Common myeloid progenitor, CD34-positive (primary cell): ENCODE measurements at places on chromosomes 11 and 22.

DNA sequence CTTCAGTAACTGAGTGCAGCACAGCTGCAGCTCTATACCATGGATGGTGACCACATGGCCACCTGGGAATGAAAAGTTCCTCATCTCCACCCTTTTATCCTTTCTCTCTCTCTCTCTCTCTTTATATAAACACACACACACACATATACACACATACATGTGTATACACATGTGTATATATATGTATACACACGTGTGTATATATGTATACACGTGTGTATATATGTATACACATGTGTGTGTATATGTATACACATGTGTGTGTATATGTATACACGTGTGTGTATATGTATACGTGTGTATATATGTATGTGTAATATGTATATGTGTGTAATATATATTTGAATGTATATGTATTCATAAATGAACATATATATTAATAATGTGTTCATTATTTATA, 18.8 kb upstream of the FAR1 start:
- DNase-seq, result no peak

- DNase-seq, result no peak
Measured at GRCh38 chr11:69317401-69318092, 23.6 kb downstream of the MYEOV start.

- no peak for DNase-seq
Measured at GRCh38 chr11:72618803-72619202, 55.4 kb downstream of the PDE2A start.

DNA sequence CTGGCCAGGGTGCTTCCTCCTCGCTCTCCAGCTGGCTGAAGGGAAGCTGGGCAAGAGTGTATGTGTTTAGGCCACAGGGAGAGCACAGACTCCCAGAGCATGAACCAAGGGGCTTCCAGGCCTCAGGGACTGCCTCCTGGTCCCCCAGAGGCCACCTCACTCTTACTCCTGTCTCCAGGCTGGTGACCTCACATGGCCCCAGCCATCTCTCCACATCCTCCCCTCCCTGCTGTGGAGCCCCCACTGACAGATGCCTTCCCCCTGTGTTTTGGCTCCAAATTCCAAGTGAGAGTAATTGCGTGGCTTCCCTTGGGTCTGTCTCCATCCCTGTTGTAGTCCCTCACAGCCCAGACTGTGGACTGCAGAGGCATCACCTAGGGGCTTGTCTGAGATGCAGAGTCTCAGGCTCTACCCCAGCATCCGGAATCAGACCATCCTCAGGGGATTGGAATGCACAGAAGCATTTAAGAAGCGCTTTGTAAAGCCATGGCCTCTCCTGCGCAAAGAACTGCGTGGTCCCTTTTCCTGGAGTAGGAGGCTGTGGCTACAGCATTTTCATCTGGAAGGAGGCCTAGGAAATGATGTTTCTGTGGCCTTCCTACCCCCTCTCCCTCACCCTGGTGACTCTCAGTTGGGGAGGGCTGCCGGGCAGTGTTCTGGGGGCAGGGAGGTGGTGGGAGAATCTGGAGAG, 91.1 kb downstream of the ATXN10 start:
- DNase-seq, result no peak

DNA sequence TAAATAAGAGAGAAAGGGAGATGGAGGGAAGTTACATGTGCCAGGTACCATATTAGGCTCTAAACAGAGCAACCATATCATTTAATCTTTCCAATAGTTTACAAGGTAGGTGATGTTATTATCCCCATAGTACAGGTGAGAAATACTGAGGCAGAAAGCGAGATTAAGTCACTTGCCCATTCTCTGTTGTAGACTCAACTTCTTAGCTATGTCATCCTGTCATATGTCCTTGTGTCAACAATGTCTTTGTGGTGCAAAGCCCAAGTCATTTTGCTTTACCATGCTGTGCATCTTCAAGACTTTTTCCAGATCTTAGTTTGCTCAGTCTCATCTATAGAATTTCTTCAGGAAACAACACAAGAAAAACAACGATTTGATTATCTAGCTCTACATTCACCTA, 205.0 kb upstream of the E2F8 start:
- DNase-seq, result no peak

DNA sequence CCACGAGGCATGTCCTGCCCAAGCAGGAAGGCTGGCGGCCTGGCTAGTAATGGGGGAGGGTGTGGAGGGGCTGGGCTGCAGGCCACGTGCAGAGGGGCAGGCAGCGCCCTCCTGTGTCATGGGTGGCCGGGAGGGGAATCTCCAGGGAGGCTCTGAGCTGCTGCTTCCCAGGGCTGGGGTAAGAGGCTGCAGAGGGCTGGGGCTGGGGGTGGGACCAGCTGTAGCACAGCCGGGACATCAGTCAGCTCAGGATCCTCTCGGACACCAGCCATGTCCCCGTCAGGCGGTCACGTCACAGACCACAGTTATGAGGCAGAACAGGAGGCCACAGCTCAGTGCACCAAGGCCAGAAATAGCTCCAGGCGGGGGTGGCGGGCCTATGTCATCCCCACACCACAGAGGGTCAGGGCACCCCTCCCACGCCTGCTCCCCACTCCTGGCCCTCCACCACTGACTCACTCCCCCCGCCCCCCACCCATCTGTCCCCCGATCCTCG, 21.1 kb downstream of the RTN4R start:
- DNase-seq, result no peak

DNA sequence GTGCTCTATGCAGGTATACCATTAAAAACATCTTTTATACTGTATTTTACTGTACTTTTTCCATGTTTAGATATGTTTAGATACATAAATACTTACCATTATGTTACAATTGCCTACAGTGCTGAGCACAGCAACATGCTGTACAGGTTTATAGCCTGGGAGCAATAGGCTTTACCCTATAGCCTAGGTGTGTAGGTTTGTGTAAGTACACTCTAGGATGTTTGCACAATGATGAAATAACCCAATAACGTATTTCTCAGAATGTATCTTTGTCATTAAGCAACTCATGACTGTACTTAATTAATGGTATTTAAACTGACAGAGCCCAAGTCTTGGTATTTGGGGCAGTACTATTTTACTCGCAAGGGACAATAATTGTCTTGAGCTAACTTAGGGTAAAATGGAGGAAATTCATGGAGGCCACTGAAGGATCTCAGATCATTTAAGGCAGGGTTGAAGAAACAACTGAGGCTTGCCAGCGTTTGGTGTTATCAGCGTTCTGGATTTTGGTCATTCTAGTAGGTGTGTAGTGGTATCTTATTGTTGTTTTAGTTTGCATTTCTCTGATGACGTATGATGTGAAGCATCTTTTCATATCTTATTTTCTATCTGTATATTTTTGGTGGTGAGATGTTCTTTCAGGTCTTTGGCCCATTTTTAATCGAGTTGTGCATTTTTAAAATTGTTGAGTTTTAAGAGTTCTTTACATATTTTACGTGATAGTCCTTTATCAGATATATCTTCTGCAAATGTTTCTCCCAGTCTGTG, 42.4 kb downstream of the ADAMTS15 start:
- DNase-seq, result no peak

GRCh38 chr11:132134322-132134721, 763.9 kb downstream of the NTM start:
- DNase-seq, result no peak

GRCh38 chr11:107564877-107565218, 687 bp downstream of the ALKBH8 start:
- DNase-seq, result no peak

DNA sequence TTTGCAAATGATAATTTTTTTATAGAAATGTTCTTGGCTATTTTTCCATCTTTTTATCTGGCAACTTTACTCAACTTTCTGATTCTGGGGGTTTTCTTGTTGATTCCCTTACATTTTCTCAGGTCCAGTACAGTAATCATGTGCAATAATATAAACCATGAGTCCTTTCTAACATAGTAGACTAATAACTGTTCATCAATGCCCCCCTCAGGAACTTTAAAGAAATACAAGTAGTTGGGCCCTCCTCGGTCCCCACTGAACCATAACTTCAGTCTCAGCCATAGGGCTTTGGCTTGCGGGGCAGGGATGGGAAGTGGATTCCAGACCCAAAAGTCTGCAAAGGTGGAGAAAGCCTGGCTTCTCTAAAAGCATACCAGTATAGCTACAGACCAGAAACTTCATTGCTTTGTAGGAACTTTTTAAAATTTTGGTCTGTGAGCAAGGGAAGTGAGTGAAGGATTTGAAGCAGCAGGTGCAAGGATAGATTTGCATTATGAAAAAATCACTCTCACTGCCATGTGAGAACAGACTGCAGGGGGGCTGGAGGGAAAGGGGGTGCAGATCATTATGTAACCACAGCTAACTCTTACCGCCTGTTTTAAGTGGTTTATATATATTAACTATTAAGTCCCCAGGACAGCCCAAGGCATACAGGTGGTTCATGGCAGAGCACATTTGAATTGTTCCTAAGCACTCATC, 10.4 kb upstream of the TUB start:
- DNase-seq, result peak; percentile 38

DNA sequence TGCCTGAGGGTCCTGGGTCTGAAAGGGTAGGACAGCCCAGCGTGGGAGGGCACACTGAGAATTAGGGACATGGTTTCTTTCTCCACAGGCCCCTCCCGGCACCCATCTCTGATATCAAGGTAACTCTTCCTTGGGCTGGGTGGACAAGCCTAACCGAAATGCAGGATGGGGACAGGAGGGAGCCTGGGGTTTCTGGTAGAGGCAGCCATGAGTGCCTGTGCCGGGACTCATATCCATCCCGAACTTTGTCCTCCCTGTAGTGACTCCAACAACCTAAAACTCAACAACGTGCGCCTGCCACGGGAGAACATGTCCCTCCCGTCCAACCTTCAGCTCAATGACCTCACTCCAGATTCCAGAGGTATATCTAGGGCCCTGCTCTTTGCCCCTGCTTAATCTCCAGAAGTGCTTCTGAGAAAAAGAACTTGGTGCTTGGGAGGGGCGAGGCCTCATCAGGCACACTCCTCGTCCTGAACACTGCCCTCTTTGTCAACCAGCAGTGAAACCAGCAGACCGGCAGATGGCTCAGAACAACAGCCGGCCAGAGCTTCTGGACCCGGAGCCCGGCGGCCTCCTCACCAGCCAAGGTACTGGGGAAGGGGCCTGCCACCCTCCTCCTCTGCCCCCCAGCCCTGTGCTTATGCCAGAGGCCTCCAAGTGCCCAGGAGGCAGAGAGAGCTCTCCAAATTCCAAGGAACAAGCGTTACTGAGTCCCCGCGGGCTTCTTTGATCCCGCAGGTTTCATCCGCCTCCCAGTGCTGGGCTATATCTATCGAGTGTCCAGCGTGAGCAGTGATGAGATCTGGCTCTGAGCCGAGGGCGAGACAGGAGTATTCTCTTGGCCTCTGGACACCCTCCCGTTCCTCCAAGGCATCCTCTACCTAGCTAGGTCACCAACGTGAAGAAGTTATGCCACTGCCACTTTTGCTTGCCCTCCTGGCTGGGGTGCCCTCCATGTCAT, 3.1 kb downstream of the TMEM25 start:
- no peak for DNase-seq

DNA sequence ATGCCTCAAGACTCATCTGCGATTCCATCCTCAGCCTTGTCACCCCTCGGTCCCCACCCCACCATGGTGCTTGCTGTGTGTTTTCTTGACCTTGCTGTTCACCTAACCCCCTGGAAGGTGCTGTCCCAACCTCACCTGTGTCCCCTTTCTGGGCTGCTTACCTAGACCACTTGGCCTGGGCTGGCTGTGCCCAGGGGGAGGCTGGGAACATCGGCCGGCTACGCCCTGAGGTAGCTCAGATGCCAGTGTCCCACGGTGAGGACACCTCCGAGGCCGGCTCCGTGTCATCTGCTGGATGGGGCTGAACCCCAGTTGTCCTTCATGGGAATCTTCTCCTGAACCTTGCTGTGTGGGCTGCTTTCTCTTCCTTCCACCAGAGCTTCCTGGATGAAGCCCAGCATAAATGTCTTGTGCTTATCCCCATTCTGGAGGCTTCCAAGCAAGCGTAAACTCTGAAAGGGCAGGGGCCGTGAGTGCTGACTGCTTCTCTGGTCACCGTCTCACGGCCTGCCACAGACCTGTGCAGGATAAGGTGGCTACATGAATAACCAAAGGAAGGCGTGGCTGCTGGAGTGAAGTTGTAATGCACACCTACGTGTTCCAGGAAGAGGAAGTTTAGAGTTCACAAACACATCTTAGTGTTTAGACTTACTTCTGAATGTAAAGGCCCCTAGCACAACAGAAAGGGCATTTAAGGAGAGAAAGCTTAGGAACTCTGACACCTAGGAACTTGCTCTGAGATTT, 724.3 kb downstream of the TBC1D22A start:
- no peak for DNase-seq

- DNase-seq, result no peak
Measured at GRCh38 chr22:37459206-37459605, 27.0 kb downstream of the MFNG start.

GRCh38 chr22:31056986-31057599, 24.0 kb upstream of the SMTN start:
- DNase-seq, result no peak

DNA sequence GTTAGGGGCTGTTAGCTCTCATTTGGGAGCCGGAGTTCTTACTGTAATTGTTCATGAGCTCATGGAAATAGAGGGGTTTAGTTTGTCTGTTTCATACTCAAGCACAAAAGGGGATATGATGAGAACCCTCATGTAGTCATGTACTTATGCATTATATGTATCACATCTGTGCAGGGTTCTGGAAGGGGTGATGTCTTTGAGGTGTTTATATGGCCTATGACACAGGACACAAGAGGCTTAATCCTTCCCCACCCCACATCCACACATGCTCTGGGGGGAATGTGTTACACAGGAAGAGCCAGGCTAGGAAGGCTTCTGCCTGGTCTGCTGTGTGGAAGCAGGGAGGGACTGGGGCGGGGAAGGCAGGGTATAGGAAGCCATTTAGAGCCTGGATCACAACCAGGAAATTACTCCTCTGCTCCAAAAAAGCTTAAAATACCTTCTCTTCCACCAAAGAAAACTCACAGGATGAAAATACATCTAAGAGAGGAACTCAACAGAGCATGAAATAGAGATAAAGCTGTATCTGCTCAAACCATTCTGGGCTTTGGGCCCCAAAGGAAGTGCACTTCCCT, 316.1 kb downstream of the TMEM135 start:
- DNase-seq, result peak; percentile 54

DNA sequence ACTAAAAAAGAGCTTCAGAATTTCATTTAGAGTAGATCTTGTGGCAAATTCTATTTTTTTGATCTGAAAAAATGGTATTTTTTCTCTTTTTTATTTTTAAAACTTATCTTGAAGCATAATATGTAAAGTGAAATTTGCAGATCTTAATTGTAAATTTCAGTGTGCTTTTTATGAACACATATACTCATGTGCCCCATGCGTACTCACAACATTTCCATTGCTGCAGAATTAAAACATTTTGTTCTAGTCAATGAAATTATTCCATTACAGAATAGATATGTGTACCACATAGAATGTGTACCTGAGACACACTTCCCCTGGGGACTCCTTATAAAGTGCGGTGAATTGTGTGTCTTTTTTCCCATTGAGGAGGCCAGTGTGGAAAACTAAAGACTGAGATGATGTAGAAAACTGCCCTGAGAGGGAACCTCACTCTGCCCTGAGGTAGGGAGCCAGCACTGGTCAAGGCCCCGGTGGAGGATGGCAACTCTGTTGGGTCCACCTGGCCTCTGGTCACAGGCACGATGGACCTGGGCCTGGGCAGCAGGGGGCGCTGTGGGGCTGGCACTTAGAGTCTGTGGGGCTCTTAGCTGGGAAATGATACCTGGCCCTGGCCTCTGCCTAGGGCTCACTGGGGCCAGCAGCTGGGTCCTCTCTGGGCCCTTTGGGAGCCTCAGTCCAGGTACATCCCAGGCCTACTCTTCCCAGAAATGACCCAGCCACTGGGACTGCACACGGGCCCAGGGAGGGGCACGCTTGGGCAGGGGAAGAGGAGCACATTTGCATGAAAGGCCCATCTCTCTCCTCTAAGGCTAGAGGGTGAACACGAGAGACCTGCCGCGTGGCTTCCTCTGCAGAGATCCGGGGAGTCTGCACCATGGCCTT, 77.9 kb upstream of the TOP3B start:
- DNase-seq, result peak; percentile 49
